ENCODE measurements at places on chromosomes 7 and 10.

DNA sequence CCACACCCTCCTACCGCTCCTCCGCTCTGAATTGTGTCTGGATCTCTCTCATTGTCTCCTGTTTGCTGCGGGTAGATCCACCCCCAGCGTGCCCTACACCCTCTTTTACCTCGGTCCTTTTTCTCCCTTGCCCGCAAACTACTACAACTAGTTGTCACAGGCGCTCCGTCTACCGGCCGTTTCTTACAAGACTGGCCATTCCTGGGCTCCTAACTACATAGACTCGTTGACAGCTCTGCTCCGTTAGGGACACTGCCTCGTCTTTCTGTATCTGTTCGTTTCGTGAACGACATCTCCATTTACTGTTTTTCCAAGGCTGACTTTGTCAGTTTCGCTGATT is 786 bp downstream of the TAF3 start:
- no peak for DNase-seq

GRCh38 chr7:39187130-39187529 is 209.4 kb downstream of the POU6F2 start:
- no peak for DNase-seq

- DNase-seq, result no peak
Observed at GRCh38 chr7:50625360-50625759, 60.2 kb upstream of the DDC start.

- no peak for DNase-seq
Observed at GRCh38 chr10:1362589-1363445, 306.6 kb downstream of the WDR37 start.

DNA sequence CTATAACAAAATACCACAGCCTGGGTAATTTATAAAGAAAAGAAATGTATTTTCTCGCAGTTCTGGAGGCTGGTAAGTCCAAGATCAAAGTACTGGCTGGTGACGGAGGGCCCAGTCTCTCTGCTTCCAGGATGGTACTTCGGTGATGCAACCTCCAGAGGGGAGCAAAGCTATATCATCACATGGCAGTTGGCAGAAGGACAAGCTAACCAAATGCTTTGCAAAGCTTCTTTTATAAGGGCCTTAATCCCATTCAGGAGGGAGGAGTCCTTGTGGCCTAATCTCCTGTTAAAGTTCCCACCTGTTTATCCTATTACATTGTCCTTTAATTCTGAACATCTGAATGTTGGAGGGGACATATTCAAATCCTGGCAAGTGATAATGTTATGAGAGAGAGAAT is 134.1 kb upstream of the SP4 start:
- DNase-seq, result no peak

GRCh38 chr10:6306917-6307316 is 104.2 kb downstream of the PFKFB3 start:
- no peak for DNase-seq

DNA sequence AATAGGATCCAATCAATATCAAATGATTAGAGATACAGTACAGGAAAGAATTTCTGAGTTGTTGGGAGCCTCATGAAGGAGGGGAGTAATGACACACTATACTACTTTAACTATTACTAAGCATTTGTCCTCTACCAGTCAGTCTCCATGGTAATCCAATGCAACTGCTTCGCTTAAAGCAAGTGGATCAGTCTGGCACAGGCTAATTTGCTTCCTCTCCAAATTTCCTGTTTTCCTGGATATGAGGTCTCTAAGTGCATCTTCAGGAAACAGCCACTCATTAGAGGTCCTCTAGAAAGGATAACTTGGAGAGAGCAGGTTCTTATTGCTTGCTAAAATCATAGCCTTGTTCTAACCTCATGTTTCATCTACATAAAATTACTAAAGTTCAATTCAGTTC is 8.4 kb upstream of the SEPTIN7 start:
- no peak for DNase-seq

GRCh38 chr7:16462431-16462889 is 3.1 kb downstream of the SOSTDC1 start:
- DNase-seq, result no peak

DNA sequence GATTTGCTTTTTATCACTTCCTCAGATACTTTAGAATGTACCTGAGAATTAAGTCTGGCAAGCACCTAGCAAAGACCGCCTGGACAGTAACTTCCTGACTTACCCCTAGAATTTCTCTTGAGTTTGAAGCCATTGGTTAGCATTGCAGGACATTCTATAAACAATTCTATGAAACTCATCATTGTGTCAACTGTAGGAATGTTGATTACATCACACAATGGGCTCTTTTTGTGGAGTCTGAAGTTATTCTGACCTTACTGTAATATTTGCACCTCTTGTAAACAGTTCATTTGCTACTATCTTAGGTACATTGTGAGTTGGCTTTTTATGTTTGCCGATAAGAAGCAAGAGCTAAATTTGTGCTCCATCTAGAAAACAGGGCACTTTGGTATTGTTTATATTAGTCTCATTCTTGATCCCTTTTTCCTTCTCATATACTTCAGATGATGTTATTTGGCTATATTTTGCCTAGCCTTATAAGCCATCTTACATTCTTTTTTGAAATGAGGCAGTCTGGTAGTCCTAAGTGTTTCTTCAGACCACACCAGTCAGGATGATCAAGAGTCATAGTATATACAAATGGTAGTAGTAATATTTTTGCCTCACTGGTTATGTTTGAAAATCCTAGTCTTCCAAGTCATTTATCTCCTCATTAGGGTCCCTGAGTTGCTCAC is 52.4 kb downstream of the CASD1 start:
- DNase-seq, result no peak

DNA sequence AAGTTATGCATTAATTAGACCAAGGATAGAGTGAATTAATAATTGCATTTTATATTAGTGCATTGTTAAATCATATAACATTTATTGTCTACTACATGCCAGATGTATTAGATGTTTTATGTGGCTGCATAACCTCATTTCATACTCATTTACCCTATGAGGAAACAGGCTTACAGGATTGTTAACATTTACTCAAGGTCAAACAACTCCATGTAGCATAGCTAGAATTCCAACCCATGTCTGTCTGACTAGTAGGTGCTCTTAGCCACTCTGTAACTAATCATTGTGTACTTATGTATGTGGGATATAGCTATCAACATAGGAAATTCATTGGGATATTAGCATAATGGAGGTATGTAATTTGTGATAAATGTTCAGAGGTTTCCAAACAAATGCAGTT is 46.3 kb downstream of the PHYHIPL start:
- DNase-seq, result no peak

DNA sequence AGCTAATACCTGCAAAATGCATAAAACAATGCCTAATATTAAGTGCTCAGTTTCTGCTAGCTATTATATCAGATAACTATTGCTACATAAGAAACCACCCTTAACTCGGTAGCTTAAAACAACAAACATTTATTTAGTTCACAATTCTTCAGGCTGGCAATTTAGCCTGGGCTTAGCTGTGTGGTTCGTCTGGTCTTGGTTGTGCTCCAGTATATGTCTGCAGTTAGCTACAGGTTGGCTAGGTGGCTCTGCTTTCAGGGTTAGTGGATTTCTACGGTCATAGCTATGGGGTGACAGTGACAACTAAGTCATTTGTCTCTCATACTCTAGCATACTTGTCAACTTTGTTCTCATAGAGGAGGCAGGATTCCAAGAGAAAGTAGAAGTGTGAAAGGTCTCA is 61.8 kb upstream of the NRP1 start:
- no peak for DNase-seq

DNA sequence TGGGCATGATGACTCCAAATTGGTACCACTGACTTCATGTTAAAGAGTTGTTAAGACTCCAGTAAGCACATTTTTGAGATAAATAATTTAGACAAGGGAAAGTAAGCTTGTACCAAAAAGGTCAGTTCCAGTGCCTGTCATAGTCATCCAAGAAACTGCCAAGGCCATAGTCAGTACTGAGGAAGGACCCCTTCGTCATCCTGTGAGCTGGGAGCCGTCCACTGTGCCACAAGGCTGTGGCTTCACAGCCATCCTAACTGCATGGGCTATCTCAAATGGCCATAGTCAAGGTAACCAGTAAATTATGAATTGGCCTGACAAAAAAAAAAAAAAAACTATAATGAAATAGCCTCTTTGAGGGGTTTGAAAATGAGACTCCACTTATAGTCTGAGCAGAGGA is 207.2 kb downstream of the C7orf25 start:
- DNase-seq, result no peak

DNA sequence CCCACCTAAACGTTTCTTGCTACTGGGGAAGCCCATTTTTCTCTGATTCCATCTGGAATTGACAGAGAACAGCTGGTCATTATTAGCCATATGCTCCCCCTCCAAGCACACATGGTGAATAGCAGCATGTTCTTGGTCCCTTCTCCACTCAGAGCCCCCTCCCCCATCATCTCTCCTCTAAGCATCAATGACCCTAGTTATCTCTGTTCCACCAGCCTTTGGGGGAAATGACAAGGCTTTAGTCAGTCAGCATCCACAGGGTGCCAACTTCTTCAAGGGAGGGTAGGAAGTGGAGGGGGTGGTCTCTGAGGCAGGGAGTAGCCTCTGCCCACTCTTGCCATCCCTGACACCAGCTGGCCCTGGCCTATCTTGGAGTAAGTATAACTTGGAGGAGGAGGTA is 163.1 kb downstream of the UBE2H start:
- no peak for DNase-seq

GRCh38 chr10:12868229-12868628 is 133.3 kb downstream of the CCDC3 start:
- DNase-seq, result no peak

GRCh38 chr10:70034232-70034631 is 18.4 kb upstream of the MACROH2A2 start:
- DNase-seq, result no peak

GRCh38 chr10:53754596-53755250 is 982.1 kb upstream of the MBL2 start:
- DNase-seq, result no peak

- no peak for DNase-seq
Observed at GRCh38 chr10:110137142-110137545, 70.3 kb upstream of the MXI1 start.

- no peak for DNase-seq
Observed at GRCh38 chr10:69334302-69335062, 56.2 kb downstream of the HK1 start.
